ENCODE measurements at places on chromosomes 2 and 18.

- DNase-seq, result no peak
Measured at GRCh38 chr2:150608341-150608740, 120.9 kb upstream of the RND3 start.

- peak; percentile 55 for DNase-seq
Measured at GRCh38 chr2:208466151-208466919, 59.7 kb downstream of the PTH2R start.

GRCh38 chr18:9474108-9474982 is 968 bp upstream of the RALBP1 start:
- DNase-seq, result peak; percentile 50

- peak; percentile 57 for DNase-seq
Measured at GRCh38 chr18:48948112-48949049, 2.4 kb downstream of the SMAD7 start.

- DNase-seq, result no peak
Measured at GRCh38 chr2:16644221-16644925, 21.3 kb downstream of the CYRIA start.

GRCh38 chr18:6776188-6776587 is 46.7 kb downstream of the ARHGAP28 start:
- no peak for DNase-seq

DNA sequence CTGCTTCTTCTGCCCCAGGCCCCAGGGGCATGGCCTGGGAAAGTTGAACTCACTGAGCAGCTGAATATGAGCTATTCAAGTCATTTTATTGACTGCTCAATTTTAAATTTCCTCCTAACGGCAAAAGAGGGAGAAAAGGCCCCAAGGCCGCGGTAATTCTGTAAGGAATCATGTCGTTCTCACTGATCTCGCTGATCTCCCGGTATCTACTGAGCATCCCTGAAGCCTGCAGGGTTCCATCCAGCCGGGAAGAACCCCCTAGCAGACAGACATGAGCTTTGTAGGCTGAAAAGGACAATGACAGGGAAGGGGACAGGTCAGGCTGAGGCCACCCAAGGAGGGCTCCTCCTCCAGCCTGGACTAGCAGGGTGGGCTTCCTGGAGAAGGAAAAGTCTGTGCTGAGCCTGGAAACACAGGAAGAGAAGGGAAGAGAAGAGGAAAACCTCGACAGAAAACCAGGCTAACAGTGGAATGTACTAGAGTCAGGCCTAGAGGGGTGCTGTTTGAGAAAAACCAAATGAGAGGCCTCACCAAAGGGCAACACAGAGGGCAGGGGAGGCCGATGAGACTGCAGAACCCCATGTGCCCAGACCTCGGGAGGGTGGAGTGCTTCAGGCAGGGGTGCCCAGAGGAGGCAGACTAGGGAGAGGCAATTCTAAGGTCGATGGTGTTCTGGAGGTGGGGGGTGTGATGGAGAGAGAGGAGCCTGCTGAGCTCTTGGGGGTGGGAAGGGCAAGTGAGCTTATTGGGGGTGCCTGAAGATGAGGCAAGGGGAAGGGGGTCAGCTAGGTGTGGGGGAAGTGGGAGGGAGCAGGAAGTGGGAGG is 2.9 kb upstream of the NPPC start:
- no peak for DNase-seq

GRCh38 chr2:149716687-149717086 is 129.1 kb upstream of the MMADHC start:
- DNase-seq, result no peak

GRCh38 chr18:74486119-74486849 is 9.9 kb upstream of the CNDP2 start:
- DNase-seq, result no peak

GRCh38 chr2:150271952-150272802 is 215.3 kb downstream of the RND3 start:
- no peak for DNase-seq

GRCh38 chr2:117933884-117934354 is 80.0 kb downstream of the CCDC93 start:
- no peak for DNase-seq

DNA sequence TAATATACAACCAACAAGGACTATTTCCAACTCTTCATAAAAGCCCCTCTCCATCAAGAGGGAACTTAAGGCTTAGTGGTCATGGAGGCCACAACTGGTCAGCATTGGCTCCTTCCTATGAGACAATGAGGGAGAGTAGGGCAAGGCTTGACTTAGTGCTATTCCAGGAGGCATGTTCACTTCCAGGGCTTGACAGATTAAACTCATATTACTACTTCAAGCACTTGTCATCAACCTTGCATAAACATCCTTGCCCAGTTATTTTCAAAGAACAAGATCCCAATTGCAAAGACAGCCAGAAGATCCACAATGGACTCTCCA is 133.4 kb downstream of the FTCDNL1 start:
- no peak for DNase-seq

All from HEK293T (cell line).